ENCODE measurements at places on chromosomes 16 and 17.

DNA sequence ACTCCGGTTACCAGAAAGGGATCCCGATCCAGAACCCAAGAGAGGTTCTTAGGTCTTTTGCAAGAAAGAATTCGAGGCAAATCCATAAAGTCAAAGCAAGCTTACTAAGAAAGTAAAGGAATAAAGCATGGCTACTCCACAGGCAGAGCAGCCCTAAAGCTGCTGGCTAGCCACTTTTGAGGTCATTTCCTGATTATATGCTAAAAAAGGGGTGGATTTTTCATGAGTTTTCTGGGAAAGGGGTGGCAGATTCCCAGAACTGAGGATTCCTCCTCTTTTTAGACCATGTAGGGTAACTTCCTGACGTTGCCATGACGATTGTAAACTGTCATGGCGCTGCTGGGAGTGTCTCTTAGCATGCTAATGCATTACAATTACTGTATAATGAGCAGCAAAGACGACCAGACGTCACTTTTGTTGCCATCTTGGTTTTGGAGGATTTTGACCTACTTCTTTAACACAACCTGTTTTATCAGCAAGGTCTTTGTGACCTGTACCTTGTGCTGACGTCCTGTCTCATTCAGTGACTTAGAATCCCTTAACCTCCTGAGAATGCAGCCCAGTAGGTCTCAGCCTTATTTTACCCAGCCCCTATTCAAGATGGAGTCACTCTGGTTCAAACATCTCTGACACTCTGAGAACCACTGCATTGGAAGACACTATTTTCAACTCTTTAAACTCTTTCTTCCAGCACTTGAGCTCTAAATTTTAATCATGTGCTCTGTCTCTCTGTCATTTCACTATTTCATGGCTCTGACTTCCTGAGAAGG is 203.6 kb upstream of the CACNG3 start:
- no peak for DNase-seq

GRCh38 chr16:49854796-49855203 is 1.1 kb downstream of the ZNF423 start:
- no peak for DNase-seq

- DNase-seq = no peak
Measured at GRCh38 chr16:59758848-59759247, 1024.7 kb upstream of the GOT2 start.

GRCh38 chr16:88353691-88354090 is 29.1 kb upstream of the ZNF469 start:
- no peak for DNase-seq

GRCh38 chr17:47252209-47252608 is 1.4 kb upstream of the ITGB3 start:
- DNase-seq = peak; percentile 35

GRCh38 chr17:17844079-17844478 is 7.3 kb upstream of the SREBF1 start:
- no peak for DNase-seq
